NCI-H1105 (cell line): ENCODE measurements at places on chromosomes 2 and 18.

- no peak for DNase-seq
Observed at GRCh38 chr2:98445683-98446581, 1.3 kb downstream of the INPP4A start.

DNA sequence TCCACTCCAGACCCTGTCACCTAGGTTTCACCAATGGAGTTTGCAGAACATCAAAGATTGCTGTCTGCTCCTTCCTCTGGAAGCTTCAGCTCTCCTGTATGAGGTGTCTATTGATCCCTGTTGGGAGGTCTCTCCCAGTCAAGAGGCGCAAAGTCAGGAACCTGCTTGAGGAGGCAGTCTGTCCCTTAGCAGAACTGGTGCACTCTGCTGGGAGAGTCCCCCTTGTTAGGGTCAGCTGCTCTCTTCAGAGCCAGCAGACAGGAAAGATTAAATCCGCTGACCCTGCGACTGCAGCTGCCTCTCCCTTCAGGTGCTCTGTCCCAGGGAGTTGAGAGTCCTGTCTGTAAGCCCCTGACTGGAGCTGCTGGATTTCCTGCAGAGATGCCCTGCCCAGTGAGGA is 195.7 kb downstream of the PPP1R1C start:
- no peak for DNase-seq

DNA sequence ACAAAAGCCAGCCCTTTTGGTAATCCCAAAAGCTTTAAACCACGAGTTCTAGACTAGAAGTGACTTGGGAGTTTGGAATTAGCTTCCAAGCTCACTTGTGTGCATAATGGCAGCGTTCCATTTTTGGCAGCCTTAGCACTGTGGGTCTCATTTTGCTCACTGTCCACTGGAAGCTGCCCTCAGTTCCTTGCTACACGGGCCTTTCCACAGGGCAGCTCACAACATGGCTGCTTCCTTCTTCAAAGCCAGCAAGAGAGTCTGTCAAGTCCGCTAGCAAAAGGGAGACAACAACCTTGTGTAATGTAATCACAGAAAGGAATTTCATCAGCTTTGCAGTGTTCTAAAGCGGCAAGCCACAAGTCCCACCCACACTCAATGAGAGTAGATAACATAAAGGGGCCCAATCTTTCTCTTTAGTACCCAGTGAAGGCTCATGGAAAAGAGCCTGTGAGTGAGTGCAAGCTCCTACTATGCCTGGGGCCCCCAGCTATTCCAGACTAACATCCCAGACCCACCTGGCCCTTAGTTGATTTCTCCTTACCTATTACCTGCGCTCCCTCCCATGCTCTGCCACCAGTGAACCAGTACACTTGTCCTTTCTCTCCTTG is 239.7 kb upstream of the FBXO11 start:
- DNase-seq: no peak

- DNase-seq: no peak
Observed at GRCh38 chr18:58992301-58993231, 127.9 kb downstream of the ZNF532 start.

- no peak for DNase-seq
Observed at GRCh38 chr2:197784956-197785941, at the start of gene BOLL. TSS of gene BOLL (minus strand) at chr2:197785319. CDS start at chr2:197781850, 3,469 bp downstream.

DNA sequence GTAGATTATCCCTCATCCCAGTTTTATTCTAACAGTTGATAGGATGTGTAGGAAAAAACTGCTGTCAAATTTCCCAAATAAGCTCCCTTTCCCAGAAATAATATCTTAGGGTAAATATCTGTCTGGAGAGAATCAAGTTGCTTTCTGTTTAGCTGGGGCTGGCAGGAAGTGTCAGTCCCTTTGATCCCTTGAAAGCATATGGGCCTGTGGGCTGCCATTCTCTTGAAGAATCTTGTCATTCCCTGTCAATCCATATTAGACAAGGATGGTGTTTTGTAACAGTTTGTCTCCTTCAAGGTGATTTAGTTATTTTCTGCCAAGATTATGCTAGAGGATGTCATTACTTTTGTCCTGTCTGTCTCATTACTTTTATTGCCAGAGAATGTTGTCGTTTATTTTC is 37.1 kb upstream of the UBE2E3 start:
- no peak for DNase-seq

- DNase-seq: no peak
Observed at GRCh38 chr2:181655519-181655918, 1.4 kb downstream of the CERKL start.

DNA sequence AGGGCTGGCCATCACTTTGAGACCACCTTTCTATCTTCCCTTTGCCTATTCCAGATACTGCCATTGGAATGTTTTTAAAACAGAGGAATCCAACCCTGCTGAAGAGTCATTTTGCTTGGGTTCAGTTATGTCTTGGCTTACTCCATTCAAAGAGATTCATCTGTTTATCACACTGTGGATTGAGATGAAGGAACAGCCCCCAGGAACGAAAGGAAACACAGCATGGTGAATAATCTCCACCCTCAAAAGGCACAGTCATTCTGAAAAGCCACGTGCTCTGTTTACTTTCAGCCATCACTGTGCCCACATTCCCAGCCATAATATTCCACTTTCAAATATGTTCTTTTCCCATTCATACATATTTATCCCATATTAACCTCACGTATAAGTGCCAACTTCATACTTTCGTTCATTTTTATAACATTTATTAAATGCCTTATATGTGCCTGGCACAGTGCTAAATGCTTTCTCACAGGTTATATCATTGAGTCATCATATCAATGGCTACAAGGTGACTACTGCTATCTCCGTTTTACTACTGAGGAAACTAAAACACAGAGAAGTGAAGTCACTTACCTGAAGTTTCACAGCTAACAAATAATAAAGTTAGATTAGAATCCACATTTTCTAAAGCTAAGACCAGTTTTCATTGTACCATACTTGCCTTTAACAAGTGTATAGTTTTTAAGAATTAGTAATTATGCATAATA is 143.6 kb downstream of the OSR1 start:
- DNase-seq: no peak
